NCI-H1105 (cell line): ENCODE measurements at places on chromosomes 12 and 14.

DNA sequence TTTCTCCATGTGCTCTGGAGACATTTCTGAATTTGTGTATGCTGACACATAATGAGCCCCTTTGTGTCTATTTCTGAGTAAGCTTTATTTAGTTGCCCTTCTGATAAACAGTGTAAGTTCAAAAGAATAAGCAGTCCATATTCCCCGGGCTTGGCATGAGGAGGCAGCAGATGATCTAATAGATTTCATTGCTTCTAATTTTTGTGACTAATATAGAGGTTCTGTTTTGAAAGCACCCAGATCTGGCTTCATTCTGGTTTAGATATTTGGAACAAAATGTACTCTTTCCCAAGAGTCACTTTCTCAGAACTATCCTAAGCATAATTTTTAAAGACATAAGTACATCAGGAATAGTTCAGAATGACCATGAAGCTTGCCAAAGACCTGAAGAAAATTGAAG, 290.9 kb downstream of the BTG1 start:
- DNase-seq: no peak

- no peak for DNase-seq
Observed at GRCh38 chr12:59887178-59887577, 291.3 kb downstream of the SLC16A7 start.

GRCh38 chr12:6378709-6379472, 3.5 kb upstream of the SCNN1A start:
- DNase-seq: no peak

DNA sequence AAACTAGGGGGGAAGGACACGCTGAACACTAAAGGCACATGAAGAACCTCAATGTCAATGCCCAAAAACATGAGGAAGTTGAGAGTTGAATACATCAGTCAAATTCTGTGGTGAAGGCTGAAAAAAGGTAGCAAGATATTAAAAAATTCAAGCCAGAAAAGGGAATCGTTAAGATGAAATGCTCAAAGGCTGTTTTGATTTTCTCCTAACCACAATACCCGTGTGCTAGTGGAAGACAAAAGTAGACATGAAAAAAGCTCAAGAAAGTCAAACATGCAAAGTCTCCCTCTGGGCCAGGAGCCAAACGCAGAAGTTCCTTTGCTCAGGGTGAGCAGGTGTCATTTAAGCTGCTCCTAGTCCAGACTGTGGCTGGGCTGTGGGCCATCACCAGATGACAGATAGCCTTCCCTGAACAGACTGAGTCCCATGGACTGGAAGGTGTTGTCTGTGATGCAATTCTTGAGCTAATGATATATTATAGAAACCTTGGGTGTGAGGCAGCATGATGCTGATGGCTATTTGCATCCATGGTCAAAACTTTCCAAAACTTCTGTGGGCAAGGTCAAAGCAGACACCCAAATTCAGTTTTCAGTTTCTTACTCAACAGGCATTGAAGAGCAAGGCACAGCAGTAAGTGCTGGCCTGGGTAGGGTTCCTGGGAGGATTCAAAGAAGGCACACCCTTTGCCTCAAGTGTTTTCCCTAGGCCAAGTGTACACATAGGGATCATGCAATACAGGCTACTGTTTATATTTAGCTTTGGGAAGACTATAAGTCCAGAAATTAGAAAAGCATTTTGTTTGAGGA, 81.6 kb downstream of the MYRFL start:
- DNase-seq: no peak

DNA sequence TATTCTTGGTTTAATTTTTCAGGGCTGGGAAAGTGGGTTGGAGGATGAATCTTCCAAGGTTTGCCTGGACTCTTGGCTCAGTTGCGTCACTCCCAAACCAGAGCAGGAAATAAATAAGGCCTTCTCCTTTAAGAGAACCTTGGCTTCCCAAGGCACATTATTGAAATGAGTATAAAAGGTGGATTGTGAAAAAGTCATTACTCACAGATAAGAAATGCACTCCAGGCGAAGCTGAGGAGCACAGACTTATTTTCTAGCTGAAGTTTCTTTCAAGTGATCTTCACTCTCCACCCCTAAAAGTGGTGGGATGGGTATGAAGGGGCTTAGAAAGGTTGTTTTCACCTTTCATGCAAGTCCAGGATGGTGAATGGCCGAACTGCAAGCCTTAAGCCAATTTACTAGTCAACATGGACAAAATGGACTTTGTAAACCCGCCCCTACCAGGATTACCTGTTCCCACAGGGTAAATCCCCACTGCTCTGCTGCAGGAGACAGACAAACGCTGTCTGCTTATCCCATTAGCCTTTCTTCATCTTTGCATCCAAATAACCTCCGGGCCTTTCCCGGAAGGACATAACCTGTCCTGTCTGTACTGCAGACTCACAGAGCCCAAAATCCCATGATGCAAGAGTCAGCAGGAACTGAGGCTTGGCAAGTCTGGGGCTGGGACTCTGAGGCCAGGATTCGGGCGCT, 207.6 kb downstream of the BCL11B start:
- no peak for DNase-seq

DNA sequence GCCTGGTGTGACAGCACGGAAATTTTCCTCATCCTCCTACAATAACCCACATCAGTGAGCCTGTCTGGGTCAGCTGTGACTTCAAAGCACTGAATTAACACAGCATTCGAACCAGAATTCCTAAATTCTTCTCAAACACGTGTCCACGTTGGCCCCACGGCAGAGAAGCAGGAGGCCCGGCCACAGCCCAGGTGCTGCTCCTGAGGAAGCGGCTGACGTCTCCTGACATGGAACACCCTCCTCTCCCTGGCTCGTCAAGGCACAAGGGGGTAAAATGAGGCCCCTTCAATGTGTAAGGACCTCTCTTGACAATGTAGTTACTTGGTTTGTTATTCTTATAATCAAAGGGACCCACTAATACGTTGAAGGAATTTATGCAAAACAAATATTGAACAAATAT, 156.3 kb upstream of the GSC start:
- DNase-seq: no peak

DNA sequence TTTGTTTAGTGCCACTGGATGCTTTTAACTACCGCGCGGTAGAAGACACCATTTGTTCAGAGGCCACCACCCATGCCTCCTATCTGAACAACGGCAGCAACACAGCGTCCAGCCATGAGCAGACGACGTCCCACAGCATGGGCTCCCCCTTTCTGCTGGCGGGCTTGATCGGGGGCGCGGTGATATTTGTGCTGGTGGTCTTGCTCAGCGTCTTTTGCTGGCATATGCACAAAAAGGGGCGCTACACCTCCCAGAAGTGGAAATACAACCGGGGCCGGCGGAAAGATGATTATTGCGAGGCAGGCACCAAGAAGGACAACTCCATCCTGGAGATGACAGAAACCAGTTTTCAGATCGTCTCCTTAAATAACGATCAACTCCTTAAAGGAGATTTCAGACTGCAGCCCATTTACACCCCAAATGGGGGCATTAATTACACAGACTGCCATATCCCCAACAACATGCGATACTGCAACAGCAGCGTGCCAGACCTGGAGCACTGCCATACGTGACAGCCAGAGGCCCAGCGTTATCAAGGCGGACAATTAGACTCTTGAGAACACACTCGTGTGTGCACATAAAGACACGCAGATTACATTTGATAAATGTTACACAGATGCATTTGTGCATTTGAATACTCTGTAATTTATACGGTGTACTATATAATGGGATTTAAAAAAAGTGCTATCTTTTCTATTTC, 93.2 kb downstream of the FLRT2 start:
- no peak for DNase-seq

- no peak for DNase-seq
Observed at GRCh38 chr14:95523051-95523814, 6.8 kb upstream of the SYNE3 start.
